ENCODE measurements at places on chromosomes 4 and X. TPM values are rescaled to one million over a fixed set of nuclear protein-coding genes. Genes with fewer than 3 reads are reported as not detected.

GRCh38 chr4:86961605-86962295 lies 26.9 kb downstream of the AFF1 start:
- DNase-seq = peak; percentile 14

DNA sequence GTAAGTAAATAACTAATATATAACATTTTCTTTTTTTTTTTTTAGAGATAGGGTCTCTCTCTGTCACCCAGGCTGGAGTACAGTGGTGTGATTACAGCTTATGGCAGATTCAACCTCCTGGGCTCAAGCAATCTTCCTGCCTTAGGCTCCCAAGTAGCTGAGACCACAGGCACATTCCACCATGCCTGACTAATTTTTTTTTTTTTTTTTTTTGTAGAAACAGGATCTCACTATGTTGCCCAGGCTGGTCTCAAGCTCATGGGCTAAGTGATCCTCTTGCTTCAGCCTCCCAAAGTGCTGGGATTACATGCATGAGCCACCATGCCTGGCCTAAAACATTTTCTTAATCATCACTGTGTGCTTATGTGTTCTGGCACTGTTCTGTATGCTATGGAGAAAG lies 32.8 kb downstream of the MGARP start:
- DNase-seq = no peak

GRCh38 chr4:45931154-45931553 lies 192.7 kb downstream of the GABRG1 start:
- no peak for DNase-seq

DNA sequence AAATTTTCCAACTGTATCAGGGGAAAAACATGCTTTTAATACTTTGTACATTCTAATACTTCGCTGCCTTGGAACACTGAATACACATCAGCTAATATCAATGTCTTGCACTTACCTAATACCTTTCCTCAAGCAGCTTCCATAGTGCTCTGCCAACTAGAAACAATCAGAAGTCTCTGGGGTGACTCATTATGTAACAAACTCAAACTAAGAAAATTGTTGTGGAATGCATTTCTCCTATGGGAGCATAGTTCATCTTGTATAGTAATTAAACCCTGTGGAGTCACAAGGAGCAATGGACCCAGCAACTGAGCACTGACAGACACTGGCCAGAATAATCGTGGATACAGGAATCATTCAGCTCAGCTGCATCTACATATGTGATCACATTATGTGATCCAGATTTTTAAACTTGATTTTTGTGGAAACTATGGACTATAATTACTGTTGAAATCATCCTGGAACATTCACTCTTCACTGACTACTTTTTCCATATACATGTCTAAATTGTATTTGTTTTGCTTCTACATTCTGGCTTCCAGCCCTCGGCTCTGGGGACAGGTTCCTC lies 496.9 kb downstream of the TMA16 start:
- peak; percentile 86 for DNase-seq

Gene TNMD
- total RNA-seq = 713 TPM

Gene FGD1
- 7.0 TPM for total RNA-seq

DNA sequence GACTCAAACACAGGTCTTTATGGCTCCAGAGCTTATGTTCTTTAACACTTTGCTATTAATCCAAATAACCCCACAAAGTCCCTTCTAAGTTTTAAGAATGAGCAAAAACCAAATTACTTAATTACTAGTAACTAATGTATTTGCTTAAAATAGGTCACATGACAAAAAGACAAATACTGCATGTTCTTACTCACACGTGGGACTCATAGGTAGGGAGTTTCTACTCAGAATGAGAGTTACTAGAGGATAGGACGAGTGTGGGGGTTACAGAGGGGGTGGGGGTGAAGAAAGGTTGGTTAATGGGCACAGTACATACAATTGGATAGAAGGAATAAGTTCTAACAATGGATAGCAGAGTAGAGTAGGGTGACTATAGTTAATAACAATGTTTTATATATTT lies 5.8 kb downstream of the RPS6KA3 start:
- DNase-seq = no peak

DNA sequence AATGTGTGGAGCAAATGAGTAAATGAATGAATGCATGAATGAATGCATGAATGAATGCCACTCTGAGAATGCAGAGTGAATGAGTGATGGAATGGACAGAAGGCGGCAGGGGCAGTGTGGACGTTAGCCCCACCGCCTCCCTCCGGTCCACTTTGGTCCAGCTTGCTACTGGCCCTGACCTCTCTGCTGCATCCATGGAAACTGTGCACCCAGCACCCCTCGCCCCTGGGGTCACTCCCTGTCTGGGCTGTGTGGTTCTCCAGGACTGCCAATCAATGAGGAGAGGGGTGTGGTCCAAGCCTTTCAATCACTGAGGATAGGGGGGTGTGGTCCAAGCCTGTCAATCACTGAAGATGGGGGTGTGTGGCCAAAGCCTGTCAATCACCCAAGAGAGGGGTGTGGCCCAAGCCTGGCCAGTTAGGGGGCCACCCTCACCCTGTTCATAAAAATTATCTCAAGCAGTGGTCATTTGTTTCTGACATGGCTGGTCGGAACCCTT lies 39.2 kb upstream of the ASMTL start:
- DNase-seq = no peak

Gene TKTL1
- total RNA-seq = 0.27 TPM

Gene PAPSS1
- total RNA-seq = 41.7 TPM

DNA sequence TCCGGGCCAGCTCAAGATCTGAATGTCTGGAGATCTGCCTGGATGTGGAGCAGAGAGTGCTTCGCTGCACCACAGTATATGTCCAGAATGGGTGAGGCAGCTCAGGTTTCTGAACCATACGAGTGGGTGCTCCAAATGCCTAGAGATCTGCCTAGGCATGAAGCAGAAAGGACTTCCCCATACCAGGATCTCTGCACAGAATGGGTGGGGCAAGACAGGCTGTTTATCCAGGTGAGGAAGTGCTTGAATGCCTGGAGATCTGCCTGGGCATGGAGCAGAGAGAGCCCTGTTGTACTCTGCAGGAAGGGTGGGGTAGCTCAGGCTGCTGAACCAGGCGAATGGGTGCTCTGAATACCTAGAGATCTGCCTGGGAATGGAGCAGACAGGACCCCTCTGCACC lies 45.4 kb upstream of the MAGEC2 start:
- no peak for DNase-seq

GRCh38 chr4:184812651-184813181 lies 13.1 kb downstream of the ACSL1 start:
- DNase-seq = peak; percentile 35

Gene XAGE1A
- total RNA-seq = not detected

- DNase-seq = peak; percentile 85
Measured at GRCh38 chr4:7074426-7074825, 6.6 kb upstream of the GRPEL1 start.

All from muscle of leg (tissue), 16 donors.